H54 (cell line): ENCODE measurements at places on chromosomes 5 and 9.

DNA sequence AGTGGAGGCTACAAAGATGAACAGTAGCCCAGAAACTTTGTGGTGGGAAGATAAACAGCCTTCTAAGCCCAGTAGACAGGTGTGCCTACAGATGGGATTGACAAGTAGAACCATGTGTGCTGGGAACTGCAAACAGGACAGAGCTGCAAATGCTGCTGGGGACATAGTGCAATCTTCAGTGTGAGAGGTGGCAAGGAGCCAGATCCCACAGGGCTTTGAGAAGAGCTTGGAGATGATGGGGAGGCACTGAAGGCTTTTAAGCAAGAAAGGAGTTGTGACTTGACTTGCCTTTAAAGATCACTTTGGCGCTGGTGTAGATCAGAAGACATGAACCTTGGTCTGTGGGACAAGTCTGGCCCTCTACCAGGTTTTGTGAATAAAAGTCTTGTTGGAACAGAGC lies 675.2 kb downstream of the ACTL7B start:
- no peak for DNase-seq

- DNase-seq = no peak
These were observed 19.8 kb upstream of the NUDT12 start for GRCh38 chr5:103582364-103582763.

DNA sequence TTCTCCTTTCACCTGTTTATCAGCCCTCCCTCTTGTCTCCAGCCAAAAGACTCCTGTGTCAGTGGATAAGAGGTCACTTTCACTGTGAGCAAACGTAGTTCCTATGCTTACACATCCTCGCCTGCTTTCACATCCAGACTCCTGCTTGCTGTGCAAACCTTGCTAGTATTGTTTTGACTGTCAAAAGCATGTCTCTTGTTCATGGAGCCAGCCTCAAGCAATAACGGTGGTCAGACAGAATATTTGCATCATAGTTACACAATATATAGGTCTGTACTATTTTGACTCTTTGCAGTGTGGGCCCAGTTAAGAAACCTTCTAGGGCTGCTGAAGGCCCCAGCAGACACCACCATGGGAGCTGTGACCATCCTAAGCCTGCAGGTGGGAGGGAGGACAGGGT lies 420.0 kb downstream of the SEMA5A start:
- no peak for DNase-seq

DNA sequence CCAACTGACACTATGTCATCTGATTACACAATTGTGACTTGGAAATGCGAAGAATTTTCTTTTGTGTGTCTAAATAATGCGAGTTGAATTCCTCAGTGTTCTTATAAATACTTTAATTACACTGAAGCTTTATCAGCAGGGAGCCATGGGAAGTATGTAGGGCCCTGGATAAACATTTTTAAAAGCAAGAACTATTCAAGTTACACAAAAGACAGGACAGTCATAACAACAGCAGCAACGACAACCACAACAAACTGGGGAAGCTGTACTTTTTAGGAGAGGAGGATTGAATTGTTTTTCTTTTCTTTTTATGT lies 250.3 kb upstream of the ZNF608 start:
- DNase-seq = no peak

GRCh38 chr5:93236807-93237421 lies 344.1 kb downstream of the NR2F1-AS1 start:
- DNase-seq = no peak

GRCh38 chr5:133309166-133309795 lies 257.5 kb downstream of the HSPA4 start:
- no peak for DNase-seq

DNA sequence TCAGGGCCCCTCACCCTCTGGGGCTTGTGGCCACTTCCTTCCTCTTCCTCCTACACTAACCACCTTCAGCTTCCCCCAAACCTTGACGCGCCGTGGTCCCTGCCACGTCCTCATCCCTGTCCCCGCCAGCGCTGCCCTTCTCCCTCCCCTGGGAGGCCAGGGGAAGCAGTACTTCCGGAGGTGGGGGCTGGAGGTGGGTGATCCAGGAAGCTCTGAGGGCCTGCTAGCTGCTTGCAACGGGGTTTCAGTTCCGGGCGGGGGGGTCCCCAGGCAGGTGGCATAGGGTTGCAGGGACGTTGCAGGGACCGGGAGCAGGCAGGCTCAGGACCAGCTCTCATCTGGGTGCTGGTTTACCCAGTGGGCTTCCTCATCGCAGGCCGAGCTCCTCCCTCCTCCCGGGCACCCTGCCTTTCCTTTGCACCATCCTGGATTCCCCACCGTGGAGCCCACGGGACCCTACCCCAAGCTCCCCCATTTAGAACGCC lies 70.0 kb downstream of the RXRA start:
- DNase-seq = no peak

GRCh38 chr9:36823466-36823865 lies 210.6 kb downstream of the PAX5 start:
- no peak for DNase-seq

DNA sequence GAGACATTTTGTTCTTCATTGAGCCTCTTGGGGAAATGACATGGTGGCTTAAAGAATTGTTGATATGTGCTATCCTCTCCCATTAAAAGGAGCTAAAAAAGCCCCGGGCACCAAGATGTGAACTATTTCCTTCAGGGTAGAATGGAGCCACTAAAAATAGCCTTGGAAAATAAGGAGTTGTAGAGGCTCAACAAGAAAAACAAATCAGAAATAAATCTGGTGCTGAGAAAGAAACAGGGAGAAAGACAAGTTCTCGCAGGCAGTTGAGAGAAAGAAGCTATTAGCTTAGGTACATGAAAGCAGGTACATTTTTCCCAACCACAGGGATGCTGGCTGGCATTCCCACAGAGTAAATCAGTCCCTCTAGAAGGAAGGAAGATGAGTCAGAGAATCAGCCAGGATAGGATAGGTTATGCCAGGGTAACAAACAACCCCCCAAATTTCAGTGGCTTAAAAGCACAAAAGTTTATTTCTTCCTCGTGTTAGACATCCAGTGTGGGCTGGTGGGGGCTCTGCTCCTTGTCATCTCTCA lies 134.6 kb upstream of the ADRA1B start:
- DNase-seq = no peak

GRCh38 chr5:117337064-117337749 lies 762.6 kb upstream of the SEMA6A start:
- no peak for DNase-seq

- DNase-seq = no peak
These were observed 39.6 kb upstream of the CSNK1G3 start for GRCh38 chr5:123472150-123472924.

DNA sequence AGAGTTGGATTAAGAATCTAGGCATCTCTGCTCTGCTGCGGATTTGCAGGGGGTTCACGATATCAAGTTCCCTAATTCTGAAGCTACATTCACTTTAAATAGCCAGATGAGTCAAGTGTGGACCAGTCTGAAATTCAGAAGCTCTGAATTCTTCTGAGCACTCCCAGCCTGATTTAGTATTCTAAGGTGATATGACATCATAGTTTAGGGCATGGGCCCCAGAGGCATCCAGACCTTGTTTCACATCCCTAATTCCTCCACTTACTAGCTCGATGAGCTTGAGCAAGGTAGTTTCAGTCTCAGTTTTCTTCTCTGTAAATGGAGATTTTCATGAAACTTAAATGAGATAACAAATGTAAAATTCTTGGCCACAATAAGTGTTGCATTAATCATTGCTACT lies 65.2 kb downstream of the TMEM167A start:
- no peak for DNase-seq

DNA sequence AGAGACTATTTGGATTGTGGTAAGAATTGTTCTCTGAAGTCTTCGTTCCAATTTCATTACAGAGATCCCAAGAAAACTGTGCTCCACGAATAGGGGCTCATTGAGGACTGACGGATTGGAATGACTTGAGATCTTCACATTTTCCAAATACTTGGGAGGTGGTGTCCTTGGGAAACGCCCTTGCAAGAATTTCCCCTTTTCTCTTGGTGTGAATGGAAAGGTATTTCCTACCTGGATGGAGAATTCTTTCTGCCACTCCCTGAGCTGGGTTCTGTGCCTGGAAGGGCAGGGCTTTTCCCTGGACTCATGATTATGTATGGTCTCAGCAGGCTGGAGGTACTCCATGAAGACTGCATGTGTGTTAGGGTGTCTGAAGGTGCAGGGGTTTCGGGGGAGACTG lies 53.9 kb downstream of the SNX18 start:
- DNase-seq = no peak

- DNase-seq = no peak
These were observed 12.0 kb upstream of the TGFBR1 start for GRCh38 chr9:99092643-99093491.

- DNase-seq = no peak
These were observed 36.2 kb downstream of the RAPGEF1 start for GRCh38 chr9:131703697-131704096.

DNA sequence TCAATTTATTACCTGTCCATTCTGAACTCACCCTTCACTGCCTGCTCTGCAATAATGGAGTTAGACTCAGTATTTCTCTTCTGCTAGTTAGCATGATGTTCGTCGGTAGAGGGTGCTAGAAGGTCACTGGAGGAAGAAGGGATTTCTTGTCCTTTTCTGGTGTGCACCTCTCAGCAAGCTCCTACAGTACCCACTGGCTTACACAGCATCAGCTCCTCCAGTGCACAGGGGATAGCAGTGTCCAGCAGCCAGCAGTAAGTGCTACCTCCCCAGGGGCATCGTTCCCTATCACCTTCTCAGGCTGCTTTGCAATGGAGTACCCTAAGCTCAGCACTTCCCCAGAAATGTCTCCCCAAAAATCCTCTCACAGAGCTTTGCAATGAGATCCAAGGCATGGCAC lies 45.9 kb upstream of the APC start:
- no peak for DNase-seq

- DNase-seq = no peak
These were observed 5.5 kb downstream of the MYORG start for GRCh38 chr9:34370970-34371880.

GRCh38 chr5:149540089-149540488 lies 11.2 kb downstream of the CSNK1A1 start:
- no peak for DNase-seq

DNA sequence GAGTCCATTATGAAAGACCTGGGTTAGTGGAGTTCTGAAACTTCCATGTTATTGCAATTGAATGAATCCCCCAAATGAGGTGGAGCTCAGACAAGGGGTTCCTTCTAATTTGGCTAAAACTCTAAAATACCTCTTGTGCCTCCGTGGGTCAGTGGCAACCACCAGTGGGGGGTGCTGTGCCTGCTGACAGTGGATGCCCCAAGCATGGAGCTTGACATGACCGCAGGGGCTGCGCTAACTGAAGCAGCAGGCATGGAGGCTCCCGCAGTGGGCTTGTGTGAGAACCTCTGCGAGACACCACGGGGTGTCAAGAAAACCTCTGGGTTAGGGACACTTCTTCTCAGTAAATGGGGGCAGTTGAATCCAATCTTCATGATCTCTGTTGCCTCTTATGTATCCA lies 200.5 kb downstream of the DRD1 start:
- no peak for DNase-seq

- DNase-seq = no peak
These were observed 191.6 kb downstream of the C9orf152 start for GRCh38 chr9:110016340-110016739.

GRCh38 chr5:515273-515836 lies 8.9 kb downstream of the SLC9A3 start:
- no peak for DNase-seq

DNA sequence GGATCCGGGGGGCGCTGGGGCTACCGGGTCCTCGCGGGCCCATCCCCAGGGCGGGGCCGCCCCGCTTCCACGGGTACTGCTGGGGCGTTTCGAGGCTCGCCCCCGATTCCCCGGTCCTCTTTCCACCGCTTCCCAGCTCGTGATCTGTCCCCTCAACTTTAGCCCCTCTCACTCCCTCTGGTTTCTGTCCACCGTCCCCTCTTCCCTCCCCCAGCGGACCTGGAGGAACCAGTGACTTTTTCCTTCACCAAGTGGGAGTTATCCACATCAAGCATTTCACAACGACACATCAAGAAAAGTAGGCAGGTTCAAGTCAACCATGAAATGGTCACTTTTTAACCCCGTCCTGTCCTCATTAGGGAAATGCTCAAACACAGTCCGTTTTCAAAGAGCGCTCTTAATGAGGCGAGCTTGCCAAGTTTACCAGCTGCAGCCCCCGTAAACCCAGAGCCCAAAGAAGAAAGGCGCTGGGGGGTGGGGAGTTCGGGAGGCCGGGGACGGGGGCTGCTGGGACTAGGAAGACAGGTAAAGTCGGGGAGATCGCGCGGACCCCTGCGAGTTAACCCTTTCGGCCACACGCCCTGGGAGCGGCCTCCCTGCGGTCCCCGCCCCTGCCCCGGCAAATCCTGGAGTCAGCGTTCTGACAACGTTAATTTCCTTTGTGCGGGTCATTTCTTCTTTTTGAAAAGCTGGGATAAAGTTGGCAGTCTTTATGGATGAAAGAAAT lies 2.1 kb upstream of the NFIB start:
- DNase-seq = no peak

- no peak for DNase-seq
These were observed 77.4 kb downstream of the OTULIN start for GRCh38 chr5:14741801-14742440.

GRCh38 chr9:4550777-4551484 lies 60.7 kb downstream of the SLC1A1 start:
- no peak for DNase-seq
